ENCODE measurements at places on chromosomes 6 and 20.

DNA sequence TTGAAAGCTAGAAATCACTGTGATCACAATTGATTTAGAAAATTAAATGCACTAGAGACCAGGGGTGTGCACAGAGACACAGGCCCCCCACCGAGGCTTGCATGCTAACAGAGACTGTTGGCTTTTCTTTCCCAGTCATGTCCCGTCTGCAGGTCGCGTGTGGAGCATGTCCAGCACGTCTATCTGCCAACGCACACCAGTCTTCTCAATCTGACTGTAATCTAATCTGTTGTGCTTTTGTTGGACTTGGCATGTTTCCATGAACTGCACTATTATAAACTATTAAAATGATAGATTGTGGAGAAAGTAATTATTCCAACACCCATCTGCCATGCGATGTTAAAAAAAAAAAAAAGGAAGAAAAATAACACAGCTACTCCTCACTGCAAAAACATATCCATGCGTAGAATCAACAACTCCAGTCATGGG lies 17.7 kb downstream of the MYLIP start:
- DNase-seq = no peak

GRCh38 chr6:72559555-72559954 lies 62.3 kb upstream of the KCNQ5 start:
- DNase-seq = no peak

DNA sequence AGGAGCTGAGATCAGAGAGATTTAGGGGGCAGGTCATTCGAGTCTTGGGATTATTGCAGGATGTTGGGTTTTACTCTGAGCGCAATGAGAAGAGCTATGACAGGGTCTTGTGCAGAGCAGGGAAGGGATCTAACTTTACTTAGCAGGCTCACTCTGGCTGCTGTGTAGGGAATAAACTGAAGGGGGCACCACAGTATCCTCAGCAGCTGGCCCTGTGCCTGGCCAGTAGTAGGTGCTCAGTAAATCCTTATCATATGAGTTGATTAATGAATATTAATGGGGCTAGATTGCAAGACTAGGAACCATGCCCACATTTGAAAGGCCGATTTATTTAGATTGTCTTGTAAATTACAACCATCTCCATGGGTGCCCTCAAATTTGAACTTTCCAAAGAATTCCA lies 4.6 kb upstream of the MDGA1 start:
- no peak for DNase-seq

- no peak for DNase-seq
Measured at GRCh38 chr20:50107796-50108331, 5.1 kb downstream of the UBE2V1 start.

DNA sequence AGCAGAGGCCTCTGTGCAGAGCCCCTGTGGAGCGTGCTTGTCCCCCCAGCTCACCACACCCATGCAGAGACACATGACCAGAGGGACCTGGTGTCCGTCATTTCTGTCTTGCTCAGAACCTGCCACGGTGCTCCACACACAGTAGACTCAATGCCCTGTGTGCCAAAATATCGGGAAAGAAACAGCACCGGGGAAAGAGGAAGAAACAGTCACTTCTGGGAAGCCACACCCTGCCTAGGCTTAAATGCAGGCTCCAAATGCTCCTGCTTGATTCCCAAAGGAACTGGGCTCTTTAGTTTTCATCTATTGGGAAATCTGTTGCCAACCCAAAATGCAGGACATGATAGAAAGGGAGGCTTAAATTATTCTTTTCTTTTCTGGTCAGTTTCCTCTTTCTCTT lies 503.9 kb downstream of the CD83 start:
- DNase-seq = no peak

- no peak for DNase-seq
Measured at GRCh38 chr6:47665112-47665511, 33.3 kb upstream of the ADGRF4 start.

DNA sequence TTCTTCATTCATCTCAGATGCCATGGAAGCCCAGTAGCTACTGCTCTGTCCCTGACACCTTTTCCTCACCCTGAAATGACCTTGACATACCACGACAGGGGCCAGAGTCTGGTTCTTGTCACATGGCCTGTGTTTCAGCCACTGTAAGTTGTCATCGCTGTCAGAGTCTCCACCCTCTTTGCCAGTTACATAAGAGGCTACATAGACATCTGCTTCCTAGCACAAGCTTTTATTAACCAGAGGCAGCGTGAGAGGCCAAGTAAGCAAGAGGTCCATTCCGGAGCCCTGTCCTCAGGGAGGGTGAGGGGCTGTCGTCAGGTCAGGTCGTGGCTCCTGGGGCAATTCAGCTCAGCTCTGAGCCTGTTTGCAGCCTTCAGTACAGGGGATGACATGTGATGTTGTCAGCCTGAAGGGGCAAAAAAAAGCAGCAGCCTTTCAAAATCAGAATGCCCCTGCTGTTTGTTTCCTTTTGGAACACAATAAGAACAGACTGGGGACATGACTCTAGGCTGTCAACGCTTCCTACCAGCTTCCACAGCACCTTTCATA lies 146.3 kb downstream of the MTFR2 start:
- no peak for DNase-seq

DNA sequence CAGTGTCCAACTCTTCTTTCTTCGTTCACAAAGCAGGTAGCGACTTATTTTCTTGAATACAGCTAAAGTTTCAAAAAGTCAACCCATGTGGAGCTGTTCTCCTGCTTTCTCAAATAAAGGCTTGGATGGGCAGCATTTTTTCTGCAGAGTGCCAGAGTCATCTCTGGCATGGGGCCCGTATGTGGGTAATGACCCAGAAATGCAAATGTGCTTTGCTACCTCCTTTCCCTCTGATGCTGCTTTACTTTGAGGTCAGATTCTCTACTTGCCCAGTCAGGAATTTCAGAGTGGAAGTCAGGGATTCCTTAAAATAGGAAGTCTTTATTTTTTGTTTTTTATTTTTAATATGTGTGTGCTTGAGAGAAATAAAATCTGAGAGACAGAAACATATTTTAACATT lies 4.9 kb downstream of the NKAIN2 start:
- peak; percentile 73 for DNase-seq

DNA sequence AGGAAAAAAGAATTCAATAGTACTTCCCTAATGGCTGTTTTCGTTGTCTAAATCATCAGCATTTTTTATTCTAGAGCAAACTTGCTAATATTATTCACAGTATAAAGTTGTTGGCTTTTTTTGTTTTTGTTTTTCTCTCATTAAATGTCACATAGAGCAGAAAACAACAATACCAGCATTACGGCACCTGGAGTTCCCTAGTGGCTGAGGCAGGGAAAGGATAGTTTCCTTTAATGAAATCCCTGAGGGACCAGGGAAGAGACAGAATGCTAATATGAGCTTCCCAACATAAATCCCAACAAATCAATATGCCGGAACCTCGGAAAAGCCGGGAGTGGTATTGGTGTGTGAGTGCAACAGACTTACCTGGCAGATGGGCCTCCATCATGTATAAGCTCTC lies 235.2 kb upstream of the ASCC3 start:
- no peak for DNase-seq

GRCh38 chr6:53956068-53956711 lies 155.1 kb upstream of the MLIP start:
- peak; percentile 18 for DNase-seq

GRCh38 chr20:7305976-7306375 lies 538.5 kb downstream of the BMP2 start:
- DNase-seq = no peak

DNA sequence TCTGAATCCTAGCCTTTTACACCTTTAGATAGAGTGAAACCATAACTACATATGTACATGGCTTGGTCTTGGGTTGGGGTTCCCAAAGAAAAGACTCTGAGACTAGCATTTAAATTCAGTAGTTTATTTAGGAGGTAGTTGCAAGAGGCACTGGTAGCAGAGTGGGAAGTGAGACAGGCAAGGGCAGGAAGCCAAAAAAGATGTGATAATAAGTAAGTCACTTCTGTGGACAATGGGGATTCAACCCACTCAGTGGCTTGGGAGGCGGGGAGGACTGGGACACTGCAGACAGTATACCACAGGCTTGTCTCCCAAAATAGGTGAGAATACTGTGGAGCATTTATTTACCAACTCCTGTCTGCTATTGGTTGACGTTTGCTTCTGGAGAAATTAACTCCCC lies 131.9 kb downstream of the SLC24A3 start:
- no peak for DNase-seq

- DNase-seq = no peak
Measured at GRCh38 chr6:123829302-123829953, 25.8 kb downstream of the NKAIN2 start.

DNA sequence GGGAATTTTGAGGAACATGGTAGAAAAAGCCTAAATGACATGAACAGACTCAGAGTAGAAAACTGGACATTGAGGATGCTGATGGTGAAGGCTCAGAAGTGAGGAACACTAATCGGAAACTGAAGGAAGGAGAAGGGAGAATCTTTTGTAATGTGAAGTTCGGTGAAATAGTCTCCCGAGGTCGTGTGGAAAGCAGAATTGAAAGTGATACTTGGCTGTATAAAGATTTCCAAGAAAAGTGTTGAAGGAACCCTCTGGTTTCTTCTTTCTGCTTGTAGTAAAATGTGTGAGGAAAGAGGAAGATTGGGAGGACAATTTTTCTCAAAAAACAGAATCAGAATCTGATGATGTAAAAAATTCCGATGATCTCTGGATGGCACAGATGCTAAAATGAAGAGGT lies 115.4 kb downstream of the LAMP5 start:
- DNase-seq = no peak

- no peak for DNase-seq
Measured at GRCh38 chr6:121887724-121888123, 452.3 kb downstream of the GJA1 start.

DNA sequence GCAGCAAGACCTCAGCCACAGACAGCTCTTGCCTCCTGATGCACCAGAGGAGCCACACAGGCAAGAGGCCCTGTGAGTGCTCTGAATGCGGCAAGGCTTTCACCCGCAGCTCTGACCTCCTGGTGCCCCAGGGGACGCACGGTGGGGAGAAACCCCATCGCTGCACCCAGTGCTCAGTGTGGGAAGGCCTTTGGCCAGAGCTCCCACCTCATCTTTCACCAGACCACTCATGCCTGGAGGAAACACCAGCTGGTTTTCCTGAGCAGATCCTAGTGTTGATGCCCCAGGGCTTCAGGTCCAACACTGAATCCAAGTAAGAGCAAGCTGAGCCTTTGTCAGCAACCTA lies 37.0 kb upstream of the XRN2 start:
- DNase-seq = no peak

DNA sequence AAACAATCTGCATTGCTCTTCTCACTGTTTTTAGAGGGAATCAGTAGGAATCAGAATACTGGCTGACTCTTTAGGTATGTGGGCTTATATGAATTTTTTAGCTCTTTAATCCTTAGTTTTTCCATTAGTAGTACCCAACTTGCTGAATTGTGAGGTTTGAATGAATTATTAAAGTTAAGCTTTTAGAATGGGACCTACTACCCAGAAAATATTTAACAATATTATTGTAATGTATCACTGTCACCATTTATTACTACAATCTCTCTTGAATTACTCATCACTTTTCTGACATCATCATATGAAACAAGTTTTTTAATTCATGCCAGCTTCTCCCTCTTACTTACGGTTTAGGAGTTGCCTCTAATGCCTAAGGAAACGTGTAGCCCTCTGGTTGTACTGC lies 212.7 kb downstream of the BCKDHB start:
- no peak for DNase-seq

- no peak for DNase-seq
Measured at GRCh38 chr6:41815587-41815986, 28.1 kb downstream of the TOMM6 start.

DNA sequence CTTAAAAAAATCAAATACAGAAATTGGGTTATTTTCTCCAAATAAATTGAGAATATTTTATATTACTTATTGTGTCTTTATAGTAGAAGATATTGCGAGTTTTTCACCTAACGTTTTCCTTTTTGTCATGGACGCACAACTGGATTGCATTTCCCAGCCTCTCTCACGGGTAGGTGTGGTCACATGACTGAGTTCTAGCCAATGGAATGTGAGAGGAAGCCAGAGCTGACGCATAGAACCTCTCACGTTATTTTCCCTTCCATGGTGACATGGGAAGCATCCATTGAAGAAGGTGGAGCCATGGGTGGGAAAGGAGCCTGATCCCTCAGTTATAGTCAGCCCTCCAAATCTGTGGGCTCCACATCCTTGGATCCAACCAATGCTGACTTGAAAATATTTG lies 155.9 kb upstream of the UST start:
- DNase-seq = no peak

GRCh38 chr6:72966628-72967280 lies 258.5 kb downstream of the KHDC1L start:
- no peak for DNase-seq

DNA sequence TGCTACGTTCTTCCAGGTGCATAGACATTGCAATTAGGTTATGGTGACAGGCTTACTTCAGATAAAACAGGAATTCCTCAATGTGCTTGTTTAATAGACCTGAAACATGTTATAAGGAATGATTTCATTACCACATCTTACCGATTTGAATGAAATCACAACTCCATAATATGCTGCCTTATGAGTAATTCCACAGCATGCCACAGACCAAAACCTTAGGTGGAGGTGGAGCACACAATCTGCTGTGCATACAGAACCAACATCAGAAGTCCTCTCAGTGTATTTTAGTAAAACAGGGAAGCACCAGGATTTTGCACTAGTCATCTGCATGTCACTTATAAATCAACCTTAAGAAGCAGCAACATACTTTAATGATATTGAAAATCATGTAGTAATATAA lies 148.9 kb upstream of the TSHZ2 start:
- no peak for DNase-seq

- DNase-seq = peak; percentile 90
Measured at GRCh38 chr20:6075428-6076219, 21.8 kb upstream of the LRRN4 start.

Data from cerebellum (tissue), 4 donors.